ENCODE measurements at places on chromosomes 16 and 17.

- DNase-seq: no peak
Observed at GRCh38 chr16:82728901-82729300, 102.1 kb downstream of the CDH13 start.

DNA sequence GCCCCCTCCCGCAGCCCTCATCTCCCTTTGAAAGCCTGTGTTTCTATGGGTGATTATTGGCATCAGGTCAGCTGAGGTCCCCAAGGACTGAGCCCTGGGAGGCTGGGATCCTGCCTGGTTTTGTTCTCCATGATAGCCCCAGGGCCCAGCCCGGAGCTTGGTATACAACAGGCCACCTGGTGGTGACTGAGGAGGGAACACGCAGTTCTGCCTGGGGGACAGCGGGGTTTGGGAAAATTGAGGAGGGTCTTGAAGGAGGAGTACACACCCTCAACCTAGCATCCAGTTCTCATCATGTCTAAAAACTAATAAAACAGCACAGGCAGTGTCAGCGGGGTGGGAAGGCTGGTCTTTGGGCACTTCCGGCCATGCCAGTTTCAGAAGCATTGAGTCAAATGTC is 335.1 kb downstream of the CPPED1 start:
- no peak for DNase-seq

- DNase-seq: no peak
Observed at GRCh38 chr16:17032332-17032731, 438.4 kb downstream of the XYLT1 start.

GRCh38 chr16:80680839-80681238 is 123.6 kb downstream of the CDYL2 start:
- DNase-seq: no peak

DNA sequence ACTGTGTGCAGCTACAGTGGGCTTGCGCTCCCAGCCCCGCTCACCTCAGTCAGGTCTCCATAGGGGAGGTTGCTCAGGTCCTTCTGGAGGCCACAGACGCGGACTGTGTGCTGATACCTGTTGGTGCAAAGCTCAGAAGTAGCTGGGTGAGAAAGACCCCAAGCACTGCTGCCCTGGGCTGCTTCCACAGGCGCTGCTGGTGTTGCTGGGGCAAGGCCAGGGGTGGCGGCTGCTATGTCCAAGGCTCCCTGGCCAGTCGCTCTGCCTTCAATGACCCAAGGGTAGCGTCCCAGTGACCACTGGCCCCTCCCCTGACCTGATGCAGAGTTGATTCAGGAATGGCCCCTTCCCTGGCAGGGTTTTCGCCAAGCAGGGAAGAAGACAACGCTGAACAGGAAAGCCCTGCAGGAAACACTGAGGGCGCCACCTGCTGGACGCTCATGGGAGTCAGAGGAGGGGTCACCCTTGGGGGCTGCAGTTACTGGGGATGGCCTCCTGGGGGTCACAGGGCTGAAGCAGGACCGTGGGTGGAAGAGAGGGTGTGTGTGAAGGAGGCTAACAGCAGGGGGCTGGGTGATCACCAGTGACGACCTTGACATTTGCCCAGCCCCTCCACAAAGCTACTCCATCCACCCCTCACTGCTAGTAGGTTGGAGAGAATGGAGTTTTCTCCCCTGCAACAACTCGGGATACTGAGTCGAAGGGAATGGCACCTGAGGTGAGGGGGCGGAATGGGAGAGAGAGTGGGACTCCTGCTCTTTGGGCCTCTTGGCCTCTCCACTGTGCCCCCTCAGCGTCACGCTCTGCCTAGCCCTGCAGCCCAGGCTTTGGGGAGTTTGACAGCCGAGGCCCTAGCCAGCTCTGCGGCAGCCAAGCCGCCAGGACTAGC is 38.3 kb downstream of the ABCC12 start:
- peak; percentile 77 for DNase-seq

DNA sequence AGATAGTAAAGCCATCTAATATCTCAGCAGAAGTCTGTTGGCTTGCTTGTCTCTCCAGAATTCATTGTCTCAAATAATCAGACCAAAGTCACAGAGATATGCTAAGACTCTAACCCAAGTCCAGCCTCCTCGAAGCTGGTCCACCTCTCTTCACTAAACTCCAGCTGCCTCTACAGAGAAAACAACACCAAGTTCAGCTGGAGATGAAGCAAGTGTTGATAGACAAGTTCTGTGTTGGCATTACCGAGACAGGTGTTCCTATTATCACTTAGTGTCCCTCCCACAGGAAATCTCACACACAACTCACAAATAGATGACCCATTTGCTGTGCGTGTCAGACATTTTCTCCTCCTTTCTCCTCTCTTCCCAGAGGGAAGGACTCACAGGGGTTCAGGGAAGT is 164.4 kb upstream of the ANKFN1 start:
- no peak for DNase-seq

DNA sequence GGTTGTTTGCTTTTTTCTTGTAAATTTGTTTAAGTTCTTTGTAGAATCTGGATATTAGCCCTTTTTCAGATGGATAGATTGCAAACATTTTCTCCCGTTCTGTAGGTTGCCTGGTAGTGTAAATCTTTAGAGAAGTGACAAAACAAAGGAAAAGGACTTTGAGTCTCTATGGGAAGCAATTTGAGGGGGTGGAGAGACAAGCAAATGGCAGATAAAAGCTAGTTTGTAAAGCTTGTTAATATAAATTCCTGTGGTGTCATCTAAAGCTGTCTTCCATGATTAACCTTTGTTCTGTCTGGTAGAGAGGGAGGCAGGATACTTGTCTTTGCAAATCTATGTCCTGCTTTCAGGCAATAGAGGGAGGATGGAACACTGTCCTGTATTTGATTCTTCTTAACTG is 40.6 kb upstream of the CACNG4 start:
- DNase-seq: no peak

GRCh38 chr17:46862949-46863348 is 11.6 kb downstream of the WNT9B start:
- DNase-seq: no peak

Data from GM19239 (cell line).